ENCODE measurements at places on chromosomes 2 and 18. TPM values are rescaled to one million over a fixed set of nuclear protein-coding genes. Genes with fewer than 3 reads are reported as not detected.

DNA sequence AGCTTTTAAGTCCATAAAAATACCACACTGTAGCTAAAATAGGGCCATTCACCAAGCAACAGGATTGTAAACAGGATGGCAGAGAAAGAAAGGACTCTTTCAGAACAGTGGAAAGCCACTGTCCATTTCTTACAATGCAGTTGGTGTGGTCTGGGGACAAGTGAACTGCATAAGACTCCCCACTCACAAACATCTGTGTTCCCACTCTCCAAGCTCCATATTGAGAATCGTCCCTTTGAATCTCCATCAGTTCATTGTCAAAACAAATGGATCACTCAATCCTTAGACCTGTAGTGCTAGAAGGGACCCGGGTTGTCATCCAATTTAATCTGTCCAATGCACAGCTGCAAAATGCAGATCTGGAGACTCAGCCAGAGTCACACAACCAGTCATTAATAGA is 347.4 kb upstream of the KLHL29 start:
- DNase-seq: no peak

- DNase-seq: no peak
These were observed 133.5 kb downstream of the TFCP2L1 start for GRCh38 chr2:121151311-121152109.

GRCh38 chr2:167697948-167698347 is 549.4 kb downstream of the STK39 start:
- DNase-seq: peak; percentile 42

DNA sequence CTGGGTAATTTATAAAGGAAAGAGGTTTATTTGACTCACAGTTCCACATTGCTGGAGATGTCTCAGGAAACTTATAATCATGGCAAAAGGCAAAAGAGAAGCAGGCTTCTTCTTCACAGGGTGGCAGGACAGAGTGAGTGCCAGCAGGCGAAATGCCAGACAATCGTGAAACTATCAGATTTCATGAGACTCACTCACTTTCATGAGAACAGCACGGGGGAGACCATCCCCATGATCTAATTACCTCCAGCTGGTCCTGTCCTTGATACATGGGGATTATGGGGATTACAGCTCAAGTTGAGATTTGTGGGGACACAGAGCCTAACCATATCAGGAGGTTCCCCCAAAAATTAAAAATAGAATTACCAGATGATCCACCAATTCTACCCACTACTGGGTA is 675.5 kb upstream of the SLC8A1 start:
- DNase-seq: no peak

DNA sequence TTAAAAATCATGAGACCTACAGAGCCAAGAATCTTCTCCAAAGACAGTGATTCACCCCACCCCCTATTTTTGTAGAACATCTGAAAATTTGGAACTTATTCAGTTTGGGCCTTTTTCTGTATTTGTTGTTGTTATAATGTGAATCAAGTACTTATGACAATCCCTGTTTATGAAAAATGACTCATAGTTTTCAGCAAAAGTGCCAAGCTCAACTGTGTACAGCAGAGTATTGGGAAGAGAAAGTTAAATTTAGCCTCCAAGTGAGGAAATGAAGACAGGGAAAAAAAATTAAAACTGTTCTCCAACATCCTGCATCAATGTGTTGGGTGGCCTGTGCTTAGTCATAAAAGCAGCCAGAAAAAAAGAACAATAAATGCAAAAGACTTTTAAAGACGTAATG is 46.2 kb downstream of the LRATD1 start:
- peak; percentile 10 for DNase-seq

- no peak for DNase-seq
These were observed 291.6 kb upstream of the HDAC4 start for GRCh38 chr2:239692362-239692851.

DNA sequence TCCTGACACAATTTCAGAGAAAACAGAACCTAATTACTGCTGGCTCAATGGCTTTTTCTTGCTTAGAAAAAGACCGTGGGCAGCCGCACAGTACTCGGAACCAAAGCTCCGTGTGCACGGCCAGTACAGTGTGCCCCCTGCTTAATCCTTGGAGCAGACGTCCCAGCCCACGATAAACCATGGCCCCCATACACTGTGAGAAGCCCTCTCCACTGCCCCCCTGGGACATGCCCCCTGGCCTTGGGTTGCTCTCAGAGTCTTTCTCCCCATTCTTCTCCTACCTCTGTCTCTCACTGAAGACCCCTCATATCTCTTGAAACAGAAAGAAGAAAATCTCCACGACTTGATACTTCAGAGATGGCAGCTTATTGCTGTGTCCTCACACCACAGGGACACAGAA is 44.0 kb downstream of the CYP26B1 start:
- DNase-seq: no peak

GRCh38 chr18:13868501-13869271 is 44.7 kb downstream of the MC5R start:
- no peak for DNase-seq

DNA sequence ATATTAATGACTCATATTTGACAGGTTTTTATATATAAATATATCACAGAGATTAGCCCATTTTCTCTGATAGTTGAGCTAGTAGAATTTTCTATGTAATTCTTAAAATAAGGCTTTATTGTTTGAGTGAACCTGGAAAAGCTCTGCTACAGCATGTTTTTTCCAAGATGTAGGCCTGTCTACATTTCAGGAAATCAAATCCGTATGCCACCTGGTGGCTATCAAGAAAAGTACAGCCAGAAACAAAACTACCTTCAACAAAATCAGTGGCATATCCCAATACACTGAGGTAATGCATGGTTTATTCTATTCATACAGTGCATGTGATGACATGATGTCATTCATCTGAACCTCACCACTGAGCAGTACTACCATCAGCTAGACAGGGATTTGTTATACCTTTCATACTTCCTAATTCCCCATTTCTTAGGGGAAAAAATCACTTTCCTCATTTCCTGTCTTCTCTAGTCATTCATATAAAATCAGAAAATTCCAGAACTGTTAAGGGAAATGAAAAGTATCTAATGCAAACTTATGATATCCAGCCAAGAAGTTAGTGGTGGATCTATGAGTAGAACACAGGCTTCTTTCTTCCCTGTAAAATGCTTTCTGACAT is 310.4 kb upstream of the SYT4 start:
- DNase-seq: peak; percentile 14

- no peak for DNase-seq
These were observed 32.2 kb downstream of the MTERF4 start for GRCh38 chr2:241069821-241070281.

- DNase-seq: peak; percentile 52
These were observed 35.9 kb downstream of the LHCGR start for GRCh38 chr2:48719480-48720177.

GRCh38 chr2:4553241-4553640 is 849.9 kb downstream of the DCDC2C start:
- no peak for DNase-seq

DNA sequence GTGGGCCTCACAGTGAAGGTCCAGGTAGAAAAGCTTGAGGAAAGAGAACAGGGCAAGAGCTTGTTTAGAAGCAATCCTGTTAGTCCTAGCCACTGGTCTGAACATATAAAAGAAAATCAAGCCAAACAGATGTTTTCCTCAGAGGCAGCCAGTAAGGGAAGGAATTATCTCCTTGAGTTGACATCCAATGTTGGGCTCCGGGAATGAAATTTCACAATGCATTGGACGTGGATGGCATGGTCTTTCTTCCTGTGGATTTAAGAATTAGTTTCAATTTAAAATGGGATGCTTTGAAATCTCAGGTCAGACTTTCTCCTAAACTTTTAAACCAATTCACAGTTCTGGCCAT is 92.1 kb downstream of the ACKR3 start:
- no peak for DNase-seq

DNA sequence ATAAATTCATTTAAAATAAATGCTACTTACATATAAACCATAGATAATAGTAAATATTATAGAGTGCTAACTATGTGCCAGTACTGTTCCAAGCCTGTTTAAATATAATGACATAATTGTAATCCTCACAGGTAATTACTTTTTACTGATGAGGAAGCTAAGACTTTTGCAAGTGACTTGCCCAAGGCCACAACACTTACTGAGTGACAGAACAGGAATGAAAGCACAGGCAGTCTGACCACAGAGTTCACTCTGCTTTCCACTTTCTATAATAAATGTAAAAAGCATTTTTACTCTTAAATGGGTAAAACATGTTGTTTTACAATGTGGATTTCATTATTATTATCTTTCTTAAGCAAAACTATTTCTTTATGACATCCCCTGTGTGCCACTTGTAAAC is 537.8 kb upstream of the SLC39A10 start:
- DNase-seq: no peak

GRCh38 chr2:223185638-223186037 is 133.6 kb downstream of the KCNE4 start:
- no peak for DNase-seq

DNA sequence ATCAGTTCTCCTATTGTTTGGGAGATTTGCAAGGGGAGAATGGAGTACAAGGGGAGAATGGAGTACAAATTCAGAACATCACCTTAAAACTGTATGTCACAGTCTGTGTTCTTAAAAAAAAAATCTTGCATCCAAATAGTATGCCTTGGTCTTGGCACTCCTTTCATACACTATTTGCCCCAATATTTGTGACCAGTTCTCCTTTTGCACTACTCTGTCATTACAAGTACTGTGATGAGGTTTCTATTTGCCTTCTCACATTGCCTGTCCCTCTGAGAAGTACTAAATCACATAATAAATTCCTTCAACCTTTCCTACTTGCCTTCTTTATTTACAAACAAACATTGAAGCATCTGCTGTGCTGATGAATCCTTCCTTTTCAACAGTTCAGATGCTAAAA is 36.0 kb upstream of the NCK2 start:
- no peak for DNase-seq

- DNase-seq: no peak
These were observed 205.7 kb downstream of the BCL11A start for GRCh38 chr2:60347781-60348180.

DNA sequence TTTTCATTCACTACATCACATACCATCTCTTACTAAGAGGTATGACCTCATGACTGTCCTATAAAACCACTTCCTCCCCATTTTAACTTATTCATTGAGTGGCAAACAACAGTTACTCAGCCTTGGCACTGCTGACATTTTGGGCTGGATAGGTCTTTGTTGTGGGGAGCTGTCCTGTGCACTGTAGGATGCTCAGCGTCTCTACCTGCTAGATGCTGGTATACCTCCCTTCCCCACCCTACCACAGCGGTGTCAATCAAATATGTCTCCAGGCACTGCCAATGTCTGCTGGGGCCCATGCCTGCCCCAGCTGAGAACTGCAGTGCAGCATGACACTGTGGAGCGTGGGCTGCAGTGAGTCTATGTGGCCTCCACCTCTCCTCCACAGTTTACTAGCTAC is 76.3 kb upstream of the MGAT4A start:
- DNase-seq: no peak

- DNase-seq: peak; percentile 59
These were observed 19.4 kb downstream of the COL4A3 start for GRCh38 chr2:227183657-227184367.

DNA sequence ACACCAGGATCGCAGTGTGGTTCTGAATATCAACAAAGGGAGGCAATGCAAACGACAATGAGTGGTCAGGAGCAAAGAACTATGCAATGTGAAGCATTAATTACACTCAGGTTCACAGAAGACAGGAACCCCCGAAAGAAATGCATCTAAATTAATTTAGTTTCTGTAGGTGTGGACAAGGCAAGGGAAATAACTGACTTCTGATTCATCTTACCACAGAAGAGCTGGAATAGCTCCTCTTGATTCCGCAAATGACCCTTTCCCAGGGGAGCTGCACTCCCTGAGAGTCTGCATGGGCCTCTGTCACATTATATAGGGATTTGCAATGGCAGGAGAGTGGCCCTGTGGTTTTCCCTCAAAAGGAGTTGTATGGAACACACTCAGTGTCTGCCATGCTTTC is 263.9 kb upstream of the APCDD1 start:
- DNase-seq: peak; percentile 95

- DNase-seq: no peak
These were observed 850.4 kb downstream of the GALR1 start for GRCh38 chr18:78099979-78100588.

DNA sequence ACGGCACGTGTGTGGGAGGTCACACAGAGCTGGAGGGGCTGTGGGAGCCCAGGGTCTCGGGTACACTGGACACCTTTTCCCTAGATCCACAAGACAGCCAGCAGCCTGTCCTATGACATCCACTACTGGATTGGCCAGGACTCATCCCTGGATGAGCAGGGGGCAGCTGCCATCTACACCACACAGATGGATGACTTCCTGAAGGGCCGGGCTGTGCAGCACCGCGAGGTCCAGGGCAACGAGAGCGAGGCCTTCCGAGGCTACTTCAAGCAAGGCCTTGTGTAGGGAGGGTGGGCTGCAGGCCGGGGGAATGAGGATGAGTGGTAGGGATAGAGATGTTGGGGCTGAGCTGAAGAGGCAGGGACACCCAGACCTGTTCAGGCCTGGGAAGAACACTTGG is 6.6 kb downstream of the VIL1 start:
- DNase-seq: no peak

- no peak for DNase-seq
These were observed 7.7 kb downstream of the SLC30A3 start for GRCh38 chr2:27255187-27255586.

GRCh38 chr2:121519732-121520640 is 10.7 kb upstream of the RNU4ATAC start:
- no peak for DNase-seq

DNA sequence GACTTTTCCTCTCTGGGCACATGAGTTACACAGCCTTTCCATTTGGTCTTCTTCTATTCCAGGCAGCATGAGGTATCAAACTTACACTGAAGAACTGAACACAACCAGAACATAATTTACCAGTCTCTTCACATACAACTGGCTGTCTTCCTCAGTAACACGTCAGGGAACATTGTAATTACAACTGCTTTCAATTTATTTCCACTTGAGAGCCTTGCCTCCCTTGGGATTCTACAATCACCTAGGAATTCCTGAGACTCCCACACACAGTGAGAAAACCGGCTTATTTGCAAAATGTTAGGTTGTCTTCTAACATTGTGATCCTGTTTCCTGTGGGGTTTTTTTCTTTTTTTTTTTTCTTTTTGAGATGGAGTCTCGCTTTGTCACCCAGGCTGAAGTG is 149.9 kb downstream of the TMX3 start:
- peak; percentile 84 for DNase-seq

GPBAR1 gene
- 0.55 TPM for total RNA-seq

LIMS4 gene
- total RNA-seq: 1.3 TPM

ADAM23 gene
- total RNA-seq: 13.9 TPM

TUBB8B gene
- total RNA-seq: not detected

TLK1 gene
- 50.2 TPM for total RNA-seq

TUBA3E gene
- total RNA-seq: not detected

TEX44 gene
- not detected for total RNA-seq

SMYD5 gene
- 12.8 TPM for total RNA-seq

NYAP2 gene
- 0.19 TPM for total RNA-seq

PJVK gene
- 2.4 TPM for total RNA-seq

PROKR1 gene
- total RNA-seq: not detected

EHD3 gene
- total RNA-seq: 20.9 TPM
